ENCODE measurements at places on chromosomes 3 and 15.

- DNase-seq: no peak
These were observed 23.2 kb downstream of the HHLA2 start for GRCh38 chr3:108319428-108320082.

DNA sequence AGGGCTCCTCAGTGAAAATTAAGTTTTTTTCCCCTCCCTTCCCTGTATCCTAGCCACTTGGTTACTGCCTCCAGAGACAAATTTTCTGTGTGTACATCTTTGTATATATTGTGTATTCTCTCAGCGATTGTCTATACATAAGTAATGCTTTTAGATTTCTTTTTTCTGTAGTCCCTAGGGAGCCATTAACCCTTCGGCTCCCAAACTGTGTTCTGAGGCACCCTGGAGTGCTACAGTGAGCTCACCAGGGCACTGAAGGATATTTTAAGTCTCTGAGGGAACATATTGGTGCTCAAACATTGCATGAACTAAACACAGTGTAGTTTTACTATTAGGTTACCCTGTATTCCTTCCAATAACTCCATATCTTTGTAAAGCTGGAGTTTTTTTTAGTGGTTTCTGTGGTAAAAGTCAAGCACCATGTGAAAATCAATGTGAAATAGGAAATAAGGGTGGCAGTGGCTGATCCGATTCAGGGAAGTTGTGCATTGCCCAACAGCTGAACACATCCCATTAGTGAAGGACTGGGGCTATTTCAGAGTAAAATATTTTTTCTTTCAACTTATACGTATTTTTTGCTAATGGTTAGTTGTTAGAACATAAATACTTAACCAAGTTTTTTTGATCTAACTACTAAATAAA is 43.0 kb downstream of the USP13 start:
- no peak for DNase-seq

DNA sequence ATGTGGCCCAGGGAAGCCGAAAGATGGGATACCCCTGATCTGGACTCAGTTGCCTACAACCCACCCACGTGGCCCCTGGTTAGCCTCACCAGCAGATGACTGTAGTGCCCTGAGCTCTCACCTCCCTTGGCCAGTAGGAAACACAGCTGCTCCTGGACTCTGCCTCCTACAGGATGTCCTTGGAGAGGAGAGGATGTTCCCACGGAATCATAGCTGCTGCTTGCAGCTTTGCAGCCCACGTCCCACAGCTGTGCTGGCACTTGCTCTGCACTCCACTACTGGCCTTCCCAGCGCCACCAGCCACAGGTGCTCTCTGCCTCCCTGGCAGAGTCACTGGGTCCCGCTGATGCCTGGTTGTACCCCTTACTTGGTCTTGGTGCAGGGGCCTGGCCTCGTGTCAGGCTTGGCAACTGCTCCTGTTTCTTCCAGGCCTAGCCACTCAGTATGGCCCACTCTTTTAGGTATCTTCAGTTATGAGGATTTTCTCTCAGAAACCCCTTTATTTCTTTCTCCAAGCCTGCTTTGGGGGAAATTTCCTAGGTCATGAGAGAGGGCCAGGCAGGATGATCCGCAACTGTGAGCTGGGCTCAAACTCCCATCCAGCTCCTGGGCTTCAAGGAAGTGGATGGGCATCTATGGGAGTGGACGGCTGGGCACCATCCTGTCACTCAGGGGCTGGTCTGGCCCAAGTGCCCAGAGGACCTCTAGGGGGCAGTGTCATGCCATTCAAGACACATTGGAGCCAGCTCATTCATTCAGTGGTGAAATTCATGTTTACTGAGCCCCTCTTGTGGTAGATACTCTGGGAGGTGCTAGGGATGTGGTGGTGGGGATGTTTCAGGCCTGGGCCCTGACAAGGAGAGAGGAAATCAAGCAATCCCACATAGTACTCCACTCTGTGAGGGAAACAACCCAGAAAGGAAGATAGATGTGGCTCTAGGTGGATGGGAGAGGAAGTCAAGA is 16.2 kb upstream of the VILL start:
- peak; percentile 51 for DNase-seq

DNA sequence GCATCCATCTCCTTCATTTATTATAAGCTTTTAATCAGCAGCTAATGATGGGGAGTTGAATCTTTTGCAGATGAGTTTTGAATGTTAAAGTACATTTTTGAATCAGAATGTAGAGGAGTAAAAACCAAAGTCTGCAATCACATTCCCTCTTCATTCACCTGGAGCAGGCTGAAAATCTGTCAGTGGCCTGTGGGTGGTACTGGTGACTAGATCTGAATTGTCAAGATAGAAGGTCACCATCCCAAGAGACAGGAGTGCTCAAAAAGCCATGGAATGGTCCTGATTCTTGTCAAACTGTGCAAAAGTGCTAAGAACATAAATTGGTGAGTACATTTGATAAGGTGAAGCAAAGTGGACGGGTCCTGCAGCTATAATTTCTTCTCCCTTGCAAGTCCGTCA is 881.3 kb upstream of the NR2F2 start:
- no peak for DNase-seq

DNA sequence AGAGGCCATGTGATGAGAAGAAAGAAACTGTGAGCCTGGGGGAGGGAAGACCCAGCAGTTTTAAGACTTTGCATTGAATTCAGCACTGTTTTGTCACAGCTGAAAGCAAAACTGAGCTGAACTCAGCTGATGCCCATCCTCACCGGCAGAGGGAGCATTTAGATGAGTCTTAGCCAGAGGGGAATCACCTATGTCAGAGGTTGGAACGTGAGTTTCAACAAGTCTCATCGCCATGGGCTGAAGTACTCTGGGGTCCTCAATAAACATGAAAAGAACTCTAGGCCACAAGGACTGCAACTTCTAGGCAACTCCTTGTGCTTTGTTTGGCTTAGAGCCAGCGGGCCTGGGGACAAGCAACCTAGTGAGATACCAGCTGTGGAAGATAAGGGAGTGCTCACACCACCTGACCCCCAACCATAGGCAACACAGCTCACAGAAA is 324.5 kb downstream of the TBL1XR1 start:
- DNase-seq: peak; percentile 18
